Lung (tissue), 17 donors: ENCODE measurements at places on chromosomes 1 and 21. TPM values are rescaled to one million over a fixed set of nuclear protein-coding genes. Genes with fewer than 3 reads are reported as not detected.
A peak's percentile ranks its signal among the peaks of the same experiment; 100 is the strongest.

DNA sequence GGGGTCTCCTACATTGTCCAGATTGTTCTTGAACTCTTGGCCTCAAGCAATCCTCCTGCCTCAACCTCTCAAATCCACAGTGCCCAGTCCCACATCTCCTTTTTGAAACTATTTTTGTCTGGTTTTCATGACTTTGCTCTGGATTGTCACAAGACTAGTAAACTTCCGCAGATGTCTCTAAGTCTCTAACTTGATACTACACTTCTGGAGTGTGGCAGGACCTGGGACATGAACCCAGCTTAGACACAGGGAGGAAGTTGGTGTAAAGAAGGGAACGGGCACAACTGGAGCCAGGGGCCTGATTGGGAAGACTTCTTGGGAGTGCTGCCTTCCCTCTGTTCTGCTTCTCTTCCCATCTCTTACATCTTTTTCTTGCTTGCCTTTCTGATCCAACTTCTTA is 16.2 kb upstream of the DISC1 start:
- H3K36me3 ChIP-seq, result no peaks in the 10 kb centered on the region
- H3K27me3 ChIP-seq, result no peaks in the 10 kb centered on the region
- no peak overlapping the region for H3K27ac ChIP-seq
- H3K4me3 ChIP-seq, result no peak overlapping the region
- H3K4me1 ChIP-seq, result no peaks in the 10 kb centered on the region

GRCh38 chr1:234871710-234872271 is 256.8 kb downstream of the TOMM20 start:
- H3K4me1 ChIP-seq, result peaks cover 9% of the 10 kb centered on the region
- H3K36me3 ChIP-seq, result no peaks in the 10 kb centered on the region
- no peaks in the 10 kb centered on the region for H3K27me3 ChIP-seq

DNA sequence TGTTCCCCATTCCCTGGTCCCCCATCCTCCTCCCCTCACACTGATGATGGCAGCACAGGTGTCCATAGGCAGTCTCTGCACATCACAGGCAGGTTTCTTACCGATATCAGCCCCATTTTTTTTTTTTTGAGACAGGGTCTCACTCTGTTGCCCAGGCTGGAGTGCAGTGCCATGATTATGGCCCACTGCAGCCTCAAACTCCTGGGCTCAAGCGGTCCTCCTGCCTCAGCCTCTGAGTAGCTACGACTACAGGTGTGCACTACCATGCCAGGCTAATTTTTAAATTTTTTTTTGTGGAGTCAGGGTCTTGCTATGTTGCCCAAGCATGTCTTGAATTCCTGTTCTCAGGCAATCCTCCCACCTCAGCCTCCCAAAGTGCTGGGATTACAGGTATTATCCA is 28.9 kb upstream of the SDHB start:
- no peaks in the 10 kb centered on the region for H3K36me3 ChIP-seq
- no peak overlapping the region for H3K4me3 ChIP-seq
- no peak overlapping the region for H3K27ac ChIP-seq
- H3K4me1 ChIP-seq, result peaks cover 2% of the 10 kb centered on the region

- H3K4me3 ChIP-seq, result no peak overlapping the region
- H3K36me3 ChIP-seq, result no peaks in the 10 kb centered on the region
- no peaks in the 10 kb centered on the region for H3K27me3 ChIP-seq
- H3K27ac ChIP-seq, result no peak overlapping the region
- DNase-seq, result peak; percentile 63
Measured at GRCh38 chr1:109786531-109787021, 22.9 kb upstream of the EPS8L3 start.

DNA sequence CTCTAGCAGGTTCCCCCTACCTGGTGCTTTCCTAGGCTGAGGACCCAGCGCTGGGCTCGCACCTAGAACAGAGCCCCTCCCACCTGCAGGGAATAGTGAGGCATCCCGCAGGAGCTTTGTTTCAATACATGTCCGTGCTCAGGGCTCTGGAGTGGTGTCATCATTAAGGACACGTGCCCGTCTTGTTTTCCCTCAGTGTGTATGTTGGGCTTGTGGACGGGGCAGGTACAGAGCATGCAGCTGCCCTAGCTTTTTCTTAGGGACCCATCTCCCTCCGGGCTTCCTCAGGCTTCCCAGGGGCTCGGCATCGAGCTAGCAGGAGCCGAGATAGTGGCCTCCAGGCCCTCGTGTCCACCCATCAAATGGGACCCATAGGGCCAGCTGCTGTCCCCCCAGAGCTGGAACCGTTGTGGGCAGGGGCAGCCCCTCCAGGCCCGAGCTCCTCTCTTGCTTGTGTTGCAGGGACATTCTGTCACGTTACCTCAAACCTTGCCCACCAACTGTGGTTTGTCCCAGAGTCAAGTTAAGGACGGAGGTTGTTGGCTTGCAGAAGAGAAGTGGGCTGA is 3.9 kb downstream of the TMEM201 start:
- no peaks in the 10 kb centered on the region for H3K36me3 ChIP-seq
- H3K4me1 ChIP-seq, result peaks cover 52% of the 10 kb centered on the region
- H3K4me3 ChIP-seq, result no peak overlapping the region
- no peaks in the 10 kb centered on the region for H3K27me3 ChIP-seq
- no peak for DNase-seq

- DNase-seq, result no peak
- no peaks in the 10 kb centered on the region for H3K4me1 ChIP-seq
- H3K4me3 ChIP-seq, result no peak overlapping the region
- H3K27ac ChIP-seq, result no peak overlapping the region
- no peaks in the 10 kb centered on the region for H3K36me3 ChIP-seq
Measured at GRCh38 chr1:200224315-200224714, 185.5 kb downstream of the ZNF281 start.

DNA sequence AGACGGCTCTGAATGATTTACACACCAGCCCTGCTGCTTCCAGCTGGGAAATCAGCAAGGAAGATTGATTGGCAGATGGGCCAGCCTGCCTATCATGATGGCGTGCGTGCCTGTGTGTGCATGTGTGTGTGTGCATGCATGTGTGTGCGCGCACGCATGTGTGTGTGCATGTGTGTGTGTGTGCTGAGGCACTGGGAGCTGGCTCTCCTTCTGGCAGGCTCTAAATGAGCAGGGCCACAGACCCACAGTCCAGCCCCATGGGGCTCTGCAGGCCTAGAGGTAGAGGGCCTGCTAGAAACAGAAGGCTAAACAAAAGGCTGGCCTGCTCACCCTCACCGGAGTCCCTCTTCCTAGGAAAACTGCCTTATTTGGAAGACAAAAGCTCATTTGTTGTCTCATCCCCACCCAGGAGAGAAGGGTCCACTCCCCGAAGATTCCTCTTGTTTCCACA is 6.0 kb downstream of the KLHDC8A start:
- peaks cover 11% of the 10 kb centered on the region for H3K27me3 ChIP-seq
- no peaks in the 10 kb centered on the region for H3K4me1 ChIP-seq
- H3K4me3 ChIP-seq, result no peak overlapping the region
- no peak overlapping the region for H3K27ac ChIP-seq
- no peak for DNase-seq

GRCh38 chr1:38571726-38572125 is 287.8 kb downstream of the RRAGC start:
- H3K27ac ChIP-seq, result no peak overlapping the region
- no peak overlapping the region for H3K4me3 ChIP-seq
- H3K36me3 ChIP-seq, result no peaks in the 10 kb centered on the region
- DNase-seq, result no peak
- no peaks in the 10 kb centered on the region for H3K27me3 ChIP-seq
- no peaks in the 10 kb centered on the region for H3K4me1 ChIP-seq

DNA sequence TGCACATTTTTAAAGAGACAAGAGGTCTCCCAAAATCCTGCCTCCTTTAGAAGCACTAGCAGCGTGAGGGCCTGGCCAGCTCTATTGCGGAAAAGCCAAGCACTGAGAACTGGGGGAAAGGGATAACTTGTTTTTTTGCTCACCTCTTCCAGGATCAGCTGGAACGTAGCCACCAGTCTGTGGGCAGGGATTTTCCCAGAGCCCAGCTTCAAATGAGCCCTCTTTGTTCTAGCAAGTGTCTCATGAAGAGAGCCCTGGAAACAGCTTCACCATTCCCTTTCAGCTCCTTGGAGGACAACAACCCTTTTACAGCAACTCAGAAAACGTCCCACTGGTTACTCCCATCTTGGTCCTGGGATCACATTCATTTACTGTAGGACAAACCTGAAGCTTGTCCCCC is 195.4 kb downstream of the LMX1A start:
- no peak overlapping the region for H3K27ac ChIP-seq
- no peak for DNase-seq
- H3K4me3 ChIP-seq, result no peak overlapping the region
- no peaks in the 10 kb centered on the region for H3K4me1 ChIP-seq
- no peaks in the 10 kb centered on the region for H3K27me3 ChIP-seq

GRCh38 chr1:99776120-99776519 is 9.7 kb upstream of the FRRS1 start:
- DNase-seq, result no peak
- H3K27me3 ChIP-seq, result no peaks in the 10 kb centered on the region
- H3K27ac ChIP-seq, result no peak overlapping the region
- no peak overlapping the region for H3K4me3 ChIP-seq
- no peaks in the 10 kb centered on the region for H3K4me1 ChIP-seq

GRCh38 chr1:37439349-37439995 is 34.9 kb upstream of the ZC3H12A start:
- H3K4me1 ChIP-seq, result no peaks in the 10 kb centered on the region
- no peak overlapping the region for H3K4me3 ChIP-seq
- DNase-seq, result no peak
- no peaks in the 10 kb centered on the region for H3K36me3 ChIP-seq
- H3K27ac ChIP-seq, result no peak overlapping the region
- peaks cover 6% of the 10 kb centered on the region for H3K27me3 ChIP-seq

DNA sequence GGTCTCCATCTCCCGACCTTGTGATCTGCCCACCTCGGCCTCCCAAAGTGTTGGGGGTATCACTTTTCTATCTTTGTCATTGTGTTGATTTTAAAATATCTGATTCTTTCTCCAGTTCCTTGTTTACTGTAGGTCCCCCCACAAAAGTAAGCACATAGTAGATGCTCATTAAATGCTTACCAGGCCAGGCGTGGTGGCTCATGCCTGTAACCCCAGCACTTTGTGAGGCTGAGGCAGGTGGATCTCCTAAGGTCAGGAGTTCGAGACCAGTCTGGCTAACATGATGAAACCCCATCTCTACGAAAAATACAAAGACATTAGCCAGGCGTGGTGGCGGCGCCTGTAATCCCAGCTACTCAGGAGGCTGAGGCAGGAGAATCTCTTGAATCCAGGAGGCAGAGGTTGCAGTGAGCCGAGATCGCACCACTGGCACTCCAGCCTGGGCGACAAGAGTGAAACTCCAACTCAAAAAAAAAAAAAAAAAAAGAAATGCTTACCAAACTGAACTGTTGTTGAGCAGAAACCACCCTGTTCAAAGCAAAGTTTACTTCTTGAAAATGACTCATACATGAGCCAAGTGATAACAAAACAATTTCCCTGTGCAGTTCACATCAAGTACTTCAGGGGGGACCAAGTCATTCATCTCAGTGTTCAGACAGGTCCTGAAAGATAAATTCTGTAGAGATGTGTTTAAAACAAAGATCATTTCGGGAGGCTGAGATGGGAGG is 24.3 kb upstream of the NID1 start:
- H3K4me3 ChIP-seq, result no peak overlapping the region
- H3K4me1 ChIP-seq, result no peaks in the 10 kb centered on the region
- no peak overlapping the region for H3K27ac ChIP-seq

- H3K4me3 ChIP-seq, result no peak overlapping the region
- H3K4me1 ChIP-seq, result peaks cover 14% of the 10 kb centered on the region
- no peaks in the 10 kb centered on the region for H3K27me3 ChIP-seq
- no peak for DNase-seq
Measured at GRCh38 chr1:145978471-145978853, 14.0 kb downstream of the POLR3GL start.

DNA sequence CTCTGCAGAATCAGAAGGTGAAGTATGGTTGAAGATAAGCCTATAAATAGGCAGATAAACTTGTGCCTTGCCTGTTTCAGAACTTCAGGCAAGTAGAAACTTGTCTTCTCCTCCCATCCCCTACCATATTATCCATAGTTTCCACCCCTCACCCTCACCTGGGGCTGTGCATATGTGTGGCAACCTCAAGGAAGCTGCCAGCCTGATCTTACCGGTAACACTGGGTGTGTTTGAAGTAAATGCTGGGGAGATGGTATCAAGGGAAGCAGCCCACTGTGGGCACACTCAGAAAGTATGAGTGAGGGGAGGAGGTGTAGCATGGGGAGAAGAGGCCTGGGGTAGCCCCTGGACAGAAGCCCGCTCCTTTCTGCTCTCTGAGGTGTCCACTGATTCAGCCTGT is 14.5 kb downstream of the VANGL2 start:
- no peak for DNase-seq
- no peaks in the 10 kb centered on the region for H3K4me1 ChIP-seq
- H3K27me3 ChIP-seq, result no peaks in the 10 kb centered on the region

CD1B gene
- not detected for total RNA-seq

SGIP1 gene
- 5.6 TPM for total RNA-seq

KCNN3 gene
- 3.2 TPM for total RNA-seq

TP73 gene
- total RNA-seq, result 12.3 TPM

FAM229A gene
- total RNA-seq, result 7.0 TPM

HSD11B1 gene
- total RNA-seq, result 39.5 TPM

OR2T11 gene
- total RNA-seq, result not detected

RGS8 gene
- total RNA-seq, result 0.03 TPM

OR2T29 gene
- total RNA-seq, result not detected

MYOG gene
- total RNA-seq, result not detected

BATF3 gene
- total RNA-seq, result 2.4 TPM
